K562 (cell line): ENCODE measurements at places on chromosomes 4 and X. TPM values are rescaled to one million over a fixed set of nuclear protein-coding genes. Genes with fewer than 3 reads are reported as not detected.
A peak's percentile ranks its signal among the peaks of the same experiment; 100 is the strongest.

DNA sequence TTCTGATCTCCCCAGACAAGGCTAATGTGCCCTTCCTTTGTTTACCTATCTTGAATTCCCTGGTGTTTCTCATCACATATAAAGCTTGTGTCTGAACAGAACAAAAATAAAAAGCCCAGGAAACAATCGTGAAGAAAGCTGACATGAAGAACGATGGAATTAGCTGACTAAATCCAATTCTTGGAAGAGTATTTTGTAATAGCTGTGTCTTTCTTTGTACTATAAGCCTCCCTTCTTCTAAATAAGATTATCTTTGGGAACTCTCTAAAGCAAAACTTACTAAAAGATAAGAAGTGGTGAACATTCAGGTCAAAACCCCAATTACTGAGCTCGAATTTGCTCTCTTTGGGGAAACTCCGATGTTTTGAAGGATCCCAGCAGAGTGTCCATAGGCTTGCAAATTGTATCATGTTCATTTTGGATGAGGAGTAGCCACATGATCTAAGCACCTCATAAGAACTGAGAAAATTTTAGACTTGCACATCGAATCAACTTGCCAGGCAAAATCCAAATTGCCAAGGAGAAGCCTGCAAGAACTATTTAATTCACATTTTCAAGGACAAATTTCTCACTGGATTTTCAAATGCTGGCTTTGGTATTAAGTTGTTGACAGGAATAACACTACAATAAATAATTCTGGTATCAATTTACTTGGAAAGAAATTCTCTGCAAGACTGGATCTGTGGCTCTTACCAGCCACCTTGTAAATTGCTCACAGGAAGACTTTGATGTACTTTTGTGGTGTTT lies 106.2 kb downstream of the LNX1 start:
- no peaks in the 10 kb centered on the region for H3K4me1 ChIP-seq
- no peak for DNase-seq
- H3K4me3 ChIP-seq = no peak overlapping the region
- H3K36me3 ChIP-seq = no peaks in the 10 kb centered on the region
- no peak overlapping the region for H3K27ac ChIP-seq
- no peaks in the 10 kb centered on the region for H3K27me3 ChIP-seq

GRCh38 chr4:105088110-105088879 lies 58.4 kb upstream of the TET2 start:
- H3K27ac ChIP-seq = no peak overlapping the region
- no peaks in the 10 kb centered on the region for H3K27me3 ChIP-seq
- no peaks in the 10 kb centered on the region for H3K4me1 ChIP-seq
- H3K36me3 ChIP-seq = no peaks in the 10 kb centered on the region

- no peak for DNase-seq
- H3K36me3 ChIP-seq = no peaks in the 10 kb centered on the region
- H3K4me3 ChIP-seq = no peak overlapping the region
- no peak overlapping the region for H3K27ac ChIP-seq
- no peaks in the 10 kb centered on the region for H3K4me1 ChIP-seq
These were observed 132.3 kb upstream of the PTCHD1 start for GRCh38 chrX:23202326-23202725.

GRCh38 chr4:172709376-172709775 lies 459.2 kb upstream of the GALNT7 start:
- H3K36me3 ChIP-seq = no peaks in the 10 kb centered on the region
- H3K4me3 ChIP-seq = no peak overlapping the region
- H3K27me3 ChIP-seq = no peaks in the 10 kb centered on the region
- no peaks in the 10 kb centered on the region for H3K4me1 ChIP-seq
- no peak for DNase-seq

DNA sequence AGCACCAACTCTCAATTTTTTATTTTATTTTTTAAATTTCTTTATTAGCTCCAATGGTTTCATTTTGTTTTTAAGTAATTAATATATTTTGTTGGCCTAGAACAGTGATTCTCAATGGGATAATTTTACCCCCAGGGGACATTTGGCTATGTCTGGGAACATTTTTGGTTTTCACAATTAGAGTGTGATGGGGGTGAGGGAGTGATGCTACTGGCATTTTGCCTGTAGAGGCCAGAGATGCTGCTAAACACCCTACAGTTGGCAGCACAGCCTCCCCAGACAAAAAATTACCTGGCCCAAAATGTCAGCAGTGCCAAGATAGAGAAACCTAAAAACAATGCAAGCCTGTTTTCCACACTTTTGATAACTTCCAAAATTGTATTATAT lies 64.6 kb downstream of the HHIP start:
- DNase-seq = no peak
- no peak overlapping the region for H3K27ac ChIP-seq
- no peaks in the 10 kb centered on the region for H3K4me1 ChIP-seq
- no peaks in the 10 kb centered on the region for H3K36me3 ChIP-seq

- H3K27ac ChIP-seq = no peak overlapping the region
- no peaks in the 10 kb centered on the region for H3K27me3 ChIP-seq
- H3K36me3 ChIP-seq = no peaks in the 10 kb centered on the region
- H3K4me3 ChIP-seq = no peak overlapping the region
These were observed 606.2 kb downstream of the KLHL13 start for GRCh38 chrX:117510453-117510852.

DNA sequence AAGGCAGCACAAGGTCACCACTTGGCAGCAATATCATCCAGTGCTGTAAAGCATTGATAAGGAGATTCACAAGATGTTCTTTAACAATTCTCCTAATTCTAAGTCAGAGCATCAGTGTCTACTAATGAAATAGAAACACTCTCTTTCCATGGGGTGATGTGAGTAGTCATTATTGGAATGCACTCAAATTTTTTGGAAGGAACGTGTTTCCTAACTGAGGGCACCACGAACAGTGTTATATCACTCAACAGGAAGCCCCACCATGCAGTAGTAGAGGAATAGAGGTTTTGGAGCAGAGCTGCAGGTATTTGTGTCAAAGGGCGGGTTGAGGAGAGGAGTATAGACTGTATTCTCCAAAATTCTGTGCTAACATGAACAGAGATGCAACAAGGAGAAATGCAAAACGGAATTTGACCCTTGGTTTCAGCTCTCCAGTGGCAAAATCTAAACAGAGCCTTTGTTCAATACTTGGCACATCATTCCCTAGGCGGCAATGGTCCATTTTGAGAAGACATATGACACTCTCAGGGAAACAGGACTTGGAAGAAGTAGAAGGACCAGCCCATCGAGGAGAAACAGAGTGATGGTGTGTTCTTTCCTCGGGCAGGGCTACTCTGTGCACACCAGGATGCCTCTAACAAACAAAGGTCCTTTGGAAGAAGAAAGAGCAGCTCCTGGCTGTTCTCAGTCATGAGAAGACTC lies 98.9 kb downstream of the CPEB2 start:
- H3K4me3 ChIP-seq = no peak overlapping the region
- DNase-seq = no peak
- no peaks in the 10 kb centered on the region for H3K27me3 ChIP-seq
- H3K36me3 ChIP-seq = no peaks in the 10 kb centered on the region
- H3K27ac ChIP-seq = no peak overlapping the region

DNA sequence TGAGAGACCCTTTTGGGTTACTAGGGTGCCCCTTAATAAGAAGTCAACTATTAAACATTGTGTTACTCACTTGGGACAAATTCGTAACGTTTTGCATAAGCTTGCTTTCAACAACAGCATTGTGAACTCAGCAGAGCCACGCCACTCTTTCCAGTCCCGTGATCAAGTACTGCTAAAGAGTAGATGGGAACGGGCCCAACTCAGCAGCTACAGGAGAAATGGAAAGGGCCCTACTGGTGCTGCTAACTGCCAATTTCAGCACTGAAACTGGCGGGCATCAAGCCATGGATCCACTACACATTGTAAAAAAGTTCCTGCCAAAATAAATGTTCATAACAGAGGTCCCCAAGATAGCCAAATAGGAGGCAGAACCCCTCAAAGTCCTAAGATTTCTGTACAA lies 19.0 kb upstream of the DHX15 start:
- H3K4me1 ChIP-seq = no peaks in the 10 kb centered on the region
- H3K27me3 ChIP-seq = peaks cover 31% of the 10 kb centered on the region
- no peaks in the 10 kb centered on the region for H3K36me3 ChIP-seq
- no peak overlapping the region for H3K27ac ChIP-seq
- DNase-seq = no peak

DNA sequence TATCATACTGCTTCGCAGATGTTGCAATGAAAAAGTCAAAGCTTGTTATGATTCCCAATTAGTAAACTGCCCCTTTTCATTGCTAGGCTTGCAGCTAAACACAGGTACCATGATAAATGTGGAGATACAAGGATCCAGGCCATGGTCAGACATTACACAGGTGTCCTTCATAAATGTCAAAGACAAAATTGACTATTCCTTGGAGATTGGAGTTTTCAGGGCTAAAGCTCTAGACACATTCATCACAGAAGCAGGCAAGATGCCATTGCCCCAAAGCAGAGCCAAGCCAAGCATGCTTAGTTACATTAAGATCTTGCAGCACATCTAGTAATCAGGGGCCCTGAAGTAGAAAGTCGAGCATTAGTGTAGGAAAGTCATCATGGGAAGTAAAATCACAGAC lies 111.3 kb upstream of the INTU start:
- H3K4me1 ChIP-seq = peaks cover 4% of the 10 kb centered on the region
- DNase-seq = no peak
- H3K27ac ChIP-seq = no peak overlapping the region
- no peaks in the 10 kb centered on the region for H3K27me3 ChIP-seq
- H3K4me3 ChIP-seq = no peak overlapping the region

GRCh38 chr4:29220761-29221160 lies 1499.4 kb upstream of the PCDH7 start:
- no peaks in the 10 kb centered on the region for H3K4me1 ChIP-seq
- H3K36me3 ChIP-seq = no peaks in the 10 kb centered on the region
- H3K27me3 ChIP-seq = no peaks in the 10 kb centered on the region
- DNase-seq = no peak

DNA sequence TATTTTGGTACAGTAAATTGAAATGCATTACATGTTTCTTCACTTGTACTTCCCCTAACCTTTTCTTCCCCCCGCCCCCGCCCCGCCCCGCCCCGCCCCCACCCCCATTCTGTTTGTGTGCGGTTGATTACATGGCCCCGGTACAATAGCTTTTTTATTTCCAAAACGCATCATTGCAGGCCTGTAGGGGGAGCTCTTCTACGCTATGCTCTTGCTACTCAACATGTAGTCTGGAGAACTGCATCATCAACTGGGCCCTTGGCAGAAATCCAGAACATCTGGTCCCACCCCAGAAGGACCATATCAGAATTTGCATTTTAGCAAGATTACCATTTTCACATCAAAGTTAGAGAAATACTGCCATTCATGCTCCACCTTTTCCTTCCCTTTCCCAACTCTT lies 333.3 kb upstream of the DDX53 start:
- no peaks in the 10 kb centered on the region for H3K36me3 ChIP-seq
- peak; percentile 24 for DNase-seq
- no peaks in the 10 kb centered on the region for H3K27me3 ChIP-seq

DNA sequence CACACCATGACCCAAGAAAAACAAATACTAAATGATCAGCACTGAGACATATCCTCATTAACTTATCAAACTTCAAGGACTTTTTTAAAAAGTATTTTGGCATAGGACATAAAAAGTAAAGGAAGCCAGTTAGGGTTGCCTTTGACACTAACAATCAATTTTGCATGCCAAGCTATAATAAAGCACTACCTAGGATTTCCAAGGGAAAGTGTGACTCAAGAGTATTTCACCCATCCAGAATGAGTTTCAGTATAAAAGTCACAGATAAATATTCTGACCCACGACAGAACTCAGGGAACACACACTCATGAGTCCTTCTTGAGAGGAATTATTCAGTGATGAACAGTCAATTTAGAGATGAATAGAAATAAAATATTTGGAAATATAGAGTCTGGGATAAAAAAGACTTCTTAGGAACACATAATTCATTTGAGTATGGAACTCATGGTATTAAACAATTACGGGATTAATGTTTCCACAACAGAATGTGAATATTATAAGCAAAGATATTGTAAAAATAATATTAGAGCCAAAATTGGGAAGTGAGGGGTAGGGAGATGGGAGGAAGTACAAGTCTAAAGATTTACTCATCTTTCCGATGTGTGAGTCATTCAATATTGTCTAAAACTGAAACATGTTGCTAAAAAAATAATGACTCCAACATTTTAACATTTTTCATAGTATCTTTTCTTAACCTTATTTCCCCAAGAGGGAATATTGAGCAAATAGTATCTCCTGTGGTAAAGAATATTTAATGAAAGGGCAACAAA lies 143.5 kb upstream of the LNX1 start:
- H3K4me1 ChIP-seq = no peaks in the 10 kb centered on the region
- DNase-seq = no peak
- H3K27me3 ChIP-seq = peaks cover 3% of the 10 kb centered on the region; the same call in 1 of the 3 replicates

GRCh38 chr4:78414116-78414515 lies 137.5 kb upstream of the ANXA3 start:
- H3K27me3 ChIP-seq = peaks cover 5% of the 10 kb centered on the region; the same call in 2 of the 3 replicates
- no peak overlapping the region for H3K4me3 ChIP-seq
- no peaks in the 10 kb centered on the region for H3K36me3 ChIP-seq
- no peak overlapping the region for H3K27ac ChIP-seq

The TMEM47 gene
- total RNA-seq = 0.04 TPM in 2 replicates

The SSX3 gene
- 37.4 and 38.2 TPM in 2 replicates for total RNA-seq

The ANOS1 gene
- total RNA-seq = 0.04 and 0.09 TPM in 2 replicates

The PWWP3B gene
- 0.04 TPM in 1 of 2 replicates, not detected in the other for total RNA-seq

The GABRB1 gene
- not detected in 2 replicates for total RNA-seq

The TEX13C gene
- total RNA-seq = not detected in 2 replicates

The ZC4H2 gene
- total RNA-seq = 1.8 and 1.9 TPM in 2 replicates

The UGT2B15 gene
- 0.16 TPM in 1 of 2 replicates, not detected in the other for total RNA-seq
